ENCODE measurements at places on chromosomes 5 and 9. TPM values are rescaled to one million over a fixed set of nuclear protein-coding genes. Genes with fewer than 3 reads are reported as not detected.

- no peak for DNase-seq
Measured at GRCh38 chr9:104463864-104464263, 40.2 kb upstream of the OR13F1 start.

DNA sequence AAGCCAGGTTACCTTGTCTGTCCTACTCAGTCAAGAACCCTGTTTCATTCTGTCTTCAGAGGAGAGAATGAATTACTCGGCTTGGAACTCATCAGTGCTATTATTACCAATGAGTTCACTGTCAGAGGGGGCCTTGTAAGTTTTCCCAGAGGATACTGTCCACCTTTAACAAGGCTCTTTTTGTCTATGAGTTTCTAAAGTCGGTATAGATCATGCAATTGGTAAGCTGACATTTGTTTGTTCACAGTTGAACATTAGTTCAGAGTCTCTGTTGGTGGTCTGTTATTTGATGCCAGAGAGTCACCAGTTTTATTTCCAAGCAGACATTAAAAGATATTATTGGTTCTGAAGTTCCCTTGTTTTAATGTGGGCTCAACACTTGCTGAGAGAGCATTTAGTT, 58.1 kb upstream of the DHFR start:
- DNase-seq: no peak

The FABP6 gene
- not detected for total RNA-seq

DNA sequence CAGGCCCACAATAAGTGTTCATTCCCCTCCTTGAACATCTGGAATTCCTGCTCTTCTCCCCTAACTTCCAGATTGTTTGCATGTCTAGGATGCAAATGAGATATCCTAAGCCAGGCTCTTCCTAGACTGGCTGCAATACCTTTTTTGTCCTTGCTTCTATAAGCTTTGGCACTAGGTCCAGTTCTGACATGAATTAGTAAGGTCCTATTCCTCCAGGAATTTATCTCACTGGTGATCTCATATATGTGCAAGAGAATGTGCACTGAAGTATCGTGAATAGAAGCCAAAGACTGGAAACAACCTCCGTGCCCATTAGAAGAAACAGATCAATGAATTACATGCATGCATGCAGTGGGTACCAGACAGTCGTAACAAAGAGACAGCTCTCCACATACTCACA, 25.2 kb downstream of the DUSP1 start:
- no peak for DNase-seq

DNA sequence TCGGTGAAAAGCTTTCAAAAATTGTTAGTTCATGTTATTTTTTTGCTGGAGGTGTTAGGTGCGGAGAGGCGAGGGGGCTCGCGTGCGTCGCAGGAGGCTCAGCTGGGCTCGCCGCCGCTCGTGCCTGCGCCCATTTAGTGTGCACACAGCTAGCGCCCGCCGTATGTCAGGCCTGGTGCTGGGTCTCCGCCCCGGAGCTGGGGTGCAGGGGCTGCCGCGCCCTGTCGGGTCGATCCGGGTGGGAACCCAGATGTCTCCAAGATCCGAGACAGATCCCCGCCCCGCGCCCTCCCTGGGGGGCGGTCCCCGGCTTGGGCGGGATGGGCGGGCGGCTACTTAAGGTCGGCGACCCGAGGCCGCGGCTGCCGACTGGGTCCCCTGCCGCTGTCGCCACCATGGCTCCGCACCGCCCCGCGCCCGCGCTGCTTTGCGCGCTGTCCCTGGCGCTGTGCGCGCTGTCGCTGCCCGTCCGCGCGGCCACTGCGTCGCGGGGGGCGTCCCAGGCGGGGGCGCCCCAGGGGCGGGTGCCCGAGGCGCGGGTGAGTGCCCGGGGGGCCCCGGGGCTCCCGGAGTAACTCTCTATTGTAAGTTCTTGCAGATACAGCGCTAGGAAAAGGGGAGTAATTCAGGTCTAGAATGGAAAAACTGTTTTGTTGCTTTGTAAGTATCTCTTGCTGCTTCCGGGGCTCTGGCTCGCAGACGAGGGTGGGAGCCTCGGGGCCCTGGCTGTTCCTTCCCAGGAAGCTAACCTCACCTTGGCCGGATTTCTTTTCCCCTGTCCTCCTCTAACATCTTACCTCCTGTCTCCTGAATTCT, 31.7 kb downstream of the GSN start:
- no peak for DNase-seq

DNA sequence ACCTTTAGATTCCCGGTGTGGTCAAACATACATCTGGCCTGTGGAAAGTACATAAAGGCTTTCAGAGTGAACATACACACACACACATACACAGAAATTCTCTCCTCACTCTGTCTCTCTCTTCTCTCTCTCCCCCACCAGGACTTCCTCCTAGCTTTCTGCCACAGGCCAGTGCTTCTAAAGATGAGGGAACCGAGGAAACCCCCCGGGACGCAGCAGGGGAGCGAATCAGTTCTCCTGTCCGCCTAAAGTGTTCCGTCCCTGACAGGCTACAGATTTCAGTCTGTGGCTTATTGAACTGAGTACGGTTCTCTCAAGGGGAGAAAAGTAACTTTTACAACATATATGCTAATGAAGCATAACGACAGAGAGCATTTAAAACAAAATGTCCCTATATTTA, 75.8 kb downstream of the MED27 start:
- no peak for DNase-seq

The WDR31 gene
- total RNA-seq: 5.4 TPM

The YIPF5 gene
- 41.2 TPM for total RNA-seq

GRCh38 chr9:127644943-127645342, 32.9 kb downstream of the STXBP1 start:
- DNase-seq: no peak

GRCh38 chr5:137400571-137400970, 98.6 kb downstream of the SPOCK1 start:
- no peak for DNase-seq

DNA sequence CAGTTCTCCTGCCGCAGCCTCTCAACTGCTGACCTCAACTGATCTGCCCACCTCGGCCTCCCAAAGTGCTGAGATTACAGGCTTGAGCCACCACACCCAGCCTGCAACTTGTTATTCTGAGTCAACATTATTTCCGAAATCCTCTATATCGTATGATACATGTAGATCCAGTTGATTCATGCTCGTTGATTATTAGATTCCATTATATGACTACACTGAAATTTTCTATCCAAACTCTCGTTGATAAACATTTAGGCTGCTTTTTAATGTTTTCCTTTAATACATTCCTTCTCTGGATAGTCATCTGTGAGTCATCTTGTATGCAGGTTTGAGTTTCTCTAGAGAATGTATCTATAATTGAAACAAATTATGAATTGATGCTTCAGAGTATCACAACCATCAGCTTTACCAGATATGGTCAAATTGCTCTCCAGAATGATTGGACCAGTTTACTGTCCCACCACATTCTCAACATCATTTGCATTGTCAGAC, 4.1 kb downstream of the CDK7 start:
- DNase-seq: no peak

DNA sequence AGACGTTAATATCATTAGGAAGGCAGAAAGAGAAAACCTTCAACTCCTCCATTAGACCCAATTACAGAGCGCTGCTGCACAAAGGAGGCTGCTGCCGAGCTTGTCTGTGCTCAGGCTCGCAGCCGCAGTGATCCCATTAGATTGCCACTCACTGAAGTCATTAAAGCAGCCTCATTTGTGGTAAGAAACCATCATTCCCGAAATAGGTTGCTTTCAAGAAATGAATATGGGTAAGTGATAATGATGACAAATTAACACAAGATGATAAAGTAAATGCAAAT, 137.2 kb downstream of the CAVIN4 start:
- no peak for DNase-seq

GRCh38 chr5:153618867-153619266, 128.4 kb downstream of the GRIA1 start:
- DNase-seq: no peak

The MRPL50 gene
- total RNA-seq: 16.3 TPM

GRCh38 chr9:93603906-93604326, 27.5 kb downstream of the PHF2 start:
- DNase-seq: no peak

The BTNL8 gene
- not detected for total RNA-seq

DNA sequence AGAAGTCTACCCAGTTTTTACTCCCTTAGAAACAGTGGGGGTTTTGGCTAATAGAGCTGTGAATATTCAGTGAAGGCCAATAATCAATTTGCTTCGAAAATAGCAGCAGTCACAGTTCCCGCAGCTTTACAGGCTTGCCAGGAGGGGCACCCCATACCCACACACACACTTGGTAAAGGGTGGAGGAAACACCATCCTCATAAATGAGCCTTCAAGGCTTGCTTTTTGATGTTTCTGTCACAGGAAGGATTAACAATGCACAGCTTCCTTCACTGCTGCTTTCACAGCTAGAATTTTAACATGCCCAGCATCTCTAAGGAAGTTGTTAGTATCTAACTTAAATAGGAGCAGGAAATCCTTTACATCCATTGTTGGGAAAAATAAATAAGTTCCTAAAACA, 1247.5 kb upstream of the C9orf72 start:
- DNase-seq: no peak

DNA sequence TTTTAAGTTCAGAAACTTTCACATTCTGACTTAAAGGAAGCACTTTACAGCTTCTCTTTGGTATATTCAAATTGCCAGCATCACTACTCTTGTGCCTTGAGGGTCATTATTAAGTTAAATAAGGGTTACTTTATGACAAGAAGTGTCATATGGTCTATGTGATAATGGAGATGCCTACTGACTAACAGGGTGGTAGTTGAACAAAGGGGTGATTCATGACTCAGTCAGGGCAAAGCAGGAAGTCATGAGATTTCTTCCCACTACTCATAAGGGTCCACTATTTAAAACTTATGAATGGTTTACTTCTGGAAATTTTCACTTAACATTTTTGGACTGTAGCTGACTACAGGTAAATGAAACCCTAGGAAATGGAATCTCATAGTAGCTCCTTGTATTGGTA, 938.3 kb upstream of the PTPRD start:
- no peak for DNase-seq

The CAMK2A gene
- total RNA-seq: 0.35 TPM

The TRAF1 gene
- 36.4 TPM for total RNA-seq

DNA sequence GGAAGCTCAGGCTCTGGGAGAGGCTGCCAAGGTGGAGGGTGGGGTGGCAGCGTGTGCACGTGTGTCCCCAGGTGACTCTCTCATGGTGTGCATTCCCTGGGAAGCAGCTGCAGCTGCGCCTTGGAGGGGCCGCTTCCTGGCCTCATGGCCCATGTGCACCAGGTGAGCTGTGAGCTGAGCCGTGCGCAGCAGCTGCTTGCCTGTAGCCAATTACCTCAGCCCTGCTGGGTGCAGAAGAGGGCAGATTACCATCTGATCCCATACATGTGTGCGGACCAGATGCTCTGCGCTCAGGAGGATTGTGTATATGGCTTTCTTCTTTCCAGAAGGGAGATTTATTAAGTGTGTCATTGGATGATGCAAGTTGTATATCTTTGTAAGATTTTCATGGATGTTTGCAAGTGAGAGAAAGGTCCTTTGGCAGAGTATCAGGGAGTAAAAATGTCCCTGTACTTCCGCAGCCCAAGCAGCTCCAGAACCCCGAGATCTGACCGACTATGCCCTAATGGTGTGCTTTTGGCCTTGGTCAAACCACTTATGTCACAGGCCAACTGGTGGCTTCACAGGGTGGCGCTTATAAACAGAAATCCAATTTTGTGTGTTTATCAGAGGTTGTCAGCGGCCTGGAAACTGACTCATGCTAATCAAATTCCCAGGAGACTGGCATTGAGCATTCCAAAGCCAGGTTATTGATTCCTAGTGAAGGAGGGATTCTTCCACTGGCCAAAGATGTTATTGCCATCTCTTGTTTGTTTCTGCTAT, 229.3 kb downstream of the GOLPH3 start:
- no peak for DNase-seq

All from thoracic aorta (tissue), 2 donors.